HCT116 (cell line): ENCODE measurements at places on chromosomes 11 and 22.
A peak's percentile ranks its signal among the peaks of the same experiment; 100 is the strongest.

GRCh38 chr11:35146074-35146521 lies 7.1 kb downstream of the CD44 start:
- DNase-seq: no peak

DNA sequence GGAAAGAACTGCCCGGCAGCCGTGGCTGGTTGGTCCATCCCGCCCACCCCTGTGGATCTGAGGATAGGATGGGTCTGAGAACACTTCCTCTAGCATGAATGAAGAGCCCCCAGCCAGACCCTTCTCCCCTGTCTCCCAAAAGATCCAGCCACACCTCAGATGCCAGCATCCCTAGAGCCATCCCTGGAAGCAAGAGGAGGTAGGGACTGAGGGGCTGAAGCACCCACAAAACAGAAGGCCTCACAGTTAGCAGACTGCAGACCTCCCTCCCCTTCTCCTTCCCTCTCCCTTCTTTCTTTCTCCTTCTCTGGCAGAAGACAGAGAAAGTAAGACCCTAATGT lies 1.7 kb downstream of the NRXN2 start:
- DNase-seq: no peak

DNA sequence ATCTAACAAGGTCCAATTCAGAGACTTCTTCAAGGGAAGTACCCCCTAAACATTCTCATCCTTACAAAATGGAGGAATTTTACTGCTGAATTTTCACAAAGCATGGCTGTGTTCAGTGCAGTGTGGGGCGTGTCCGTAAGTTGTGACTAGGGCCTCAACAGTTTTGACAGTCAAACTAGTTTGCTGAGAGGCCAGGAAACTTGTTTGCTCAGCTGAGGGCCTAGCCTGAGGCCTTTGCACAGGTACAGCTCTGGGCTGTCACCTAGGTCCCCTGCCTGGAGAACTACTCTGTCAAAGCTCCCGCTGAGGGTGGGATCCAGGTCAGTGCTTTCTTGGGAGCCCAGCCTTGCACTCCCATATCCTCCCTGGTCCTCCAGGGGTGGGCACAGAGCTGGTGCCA lies 27.9 kb downstream of the TCP11L1 start:
- DNase-seq: no peak

- no peak for DNase-seq
Measured at GRCh38 chr11:36311926-36312595, 16.0 kb downstream of the PRR5L start.

GRCh38 chr11:111540114-111540936 lies at the start of gene LAYN:
Gene LAYN, plus strand, starts transcription at chr11:111540720. Its CDS starts 124 bp downstream, at chr11:111540844.
- no peak for DNase-seq

DNA sequence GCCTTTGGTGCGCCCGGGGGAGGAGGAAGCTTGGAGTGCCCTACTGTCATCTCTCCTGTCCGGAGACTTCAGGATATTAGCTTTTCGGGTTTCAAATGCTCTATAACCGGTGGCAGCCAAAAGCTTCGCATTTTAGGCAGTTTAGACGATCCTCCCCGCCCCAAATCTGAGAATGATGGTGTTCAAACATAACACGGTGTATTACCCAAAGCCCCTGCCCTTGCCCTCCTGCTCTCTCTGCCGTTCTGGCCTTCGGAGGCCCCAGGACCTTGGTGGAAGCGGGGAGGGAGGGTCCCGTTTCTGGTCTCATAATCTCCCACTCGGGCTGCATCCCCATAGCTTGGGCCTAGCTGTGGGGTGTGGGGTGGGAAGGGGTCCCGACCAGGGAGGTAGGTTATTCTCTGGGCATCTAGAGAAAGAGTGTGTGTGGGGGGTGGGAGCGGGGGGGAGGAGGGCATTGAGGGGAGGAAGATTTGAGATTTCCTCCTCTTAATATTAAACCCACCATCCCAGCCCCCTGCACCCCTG lies 2.3 kb downstream of the PKNOX2 start:
- no peak for DNase-seq

DNA sequence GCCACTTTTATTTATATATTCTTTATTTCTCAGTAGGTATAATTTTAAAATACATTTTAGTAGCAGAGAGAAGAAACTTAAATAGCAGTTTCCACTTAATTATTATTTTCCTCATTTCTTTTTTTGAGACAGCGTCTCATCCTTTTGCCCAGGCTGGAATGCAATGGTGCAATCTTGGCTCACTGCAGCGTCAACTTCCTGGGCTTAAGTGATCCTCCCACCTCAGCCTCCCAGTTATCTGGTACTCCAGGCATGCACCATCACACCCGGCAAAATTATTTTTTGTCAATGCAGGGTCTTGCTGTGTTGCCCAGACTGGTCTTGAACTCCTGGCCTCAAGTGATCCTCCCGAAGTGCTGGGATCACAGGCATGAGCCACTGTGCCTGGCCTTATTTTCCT lies 38.3 kb downstream of the ATG13 start:
- DNase-seq: no peak

GRCh38 chr11:18523084-18523483 lies 3.7 kb downstream of the TSG101 start:
- no peak for DNase-seq

DNA sequence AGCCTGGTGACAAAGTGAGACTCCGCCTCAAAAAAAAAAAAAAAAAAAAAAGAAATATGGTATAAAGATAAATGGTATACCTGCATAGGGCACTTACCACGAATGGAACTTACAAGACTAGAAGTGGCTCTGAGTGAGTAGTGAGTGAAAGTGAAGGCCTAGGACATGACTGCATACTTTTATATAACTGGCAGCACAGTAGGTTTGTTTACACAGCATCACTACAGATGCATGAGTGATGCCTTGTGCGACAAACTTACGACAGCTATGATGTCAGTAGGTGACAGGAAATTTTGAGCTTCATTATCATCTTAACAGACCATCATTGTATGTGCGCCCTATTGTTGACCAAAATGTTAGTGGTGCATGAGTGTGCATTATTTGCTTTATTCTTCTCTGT lies 17.7 kb downstream of the XRCC6 start:
- no peak for DNase-seq

GRCh38 chr11:3855808-3856491 lies 486 bp downstream of the STIM1 start:
- no peak for DNase-seq

- no peak for DNase-seq
Measured at GRCh38 chr22:49997932-49998717, 14.4 kb downstream of the IL17REL start.

- DNase-seq: peak; percentile 10
Measured at GRCh38 chr22:49724893-49725489, 102.7 kb downstream of the BRD1 start.

DNA sequence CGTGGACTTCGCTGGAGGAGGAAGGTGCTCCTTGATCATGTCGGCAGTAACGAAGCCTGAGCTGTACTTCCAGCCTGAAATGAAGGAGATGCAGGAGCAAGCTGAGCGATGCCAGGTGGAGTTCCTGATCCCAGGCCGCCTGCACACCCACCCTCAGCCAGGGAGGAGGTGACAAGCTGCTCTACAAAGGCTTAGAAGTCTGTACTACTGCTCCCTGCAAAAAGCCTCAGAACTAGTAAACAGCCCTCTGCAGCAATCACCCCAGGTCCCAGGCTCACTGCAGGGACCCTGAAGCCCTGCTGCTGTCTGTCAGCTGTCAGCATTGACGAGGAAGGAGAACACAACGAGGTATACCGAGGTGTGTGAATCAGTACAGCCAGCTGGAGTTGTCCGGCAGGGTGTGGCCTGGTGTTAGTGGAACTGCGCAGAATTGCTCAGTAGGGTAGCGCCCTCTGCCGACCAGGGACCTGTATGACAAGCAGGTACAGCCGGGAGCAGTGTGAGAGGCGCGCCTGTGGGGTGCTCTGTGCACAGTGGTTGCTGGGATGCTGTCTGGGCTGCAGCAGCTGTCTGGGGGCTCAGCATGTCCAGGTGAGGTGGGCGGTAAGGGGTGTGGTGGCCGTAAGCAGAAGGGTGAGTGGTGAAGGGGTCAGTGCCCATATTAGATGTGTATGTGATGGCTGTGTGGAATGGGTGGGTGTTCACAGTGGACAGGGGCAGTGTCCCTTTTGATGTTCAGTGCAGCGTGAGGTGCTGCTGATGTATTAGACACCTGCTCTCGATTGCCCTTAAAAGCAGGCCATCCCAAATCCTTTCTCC lies 7.6 kb downstream of the CYB5R2 start:
- DNase-seq: peak; percentile 67

GRCh38 chr11:97772705-97773104 lies 1248.0 kb upstream of the CNTN5 start:
- no peak for DNase-seq

- no peak for DNase-seq
Measured at GRCh38 chr11:9264316-9265210, 587 bp downstream of the DENND5A start.

GRCh38 chr11:65416841-65417701 lies 5.5 kb upstream of the NEAT1 start:
- DNase-seq: no peak

DNA sequence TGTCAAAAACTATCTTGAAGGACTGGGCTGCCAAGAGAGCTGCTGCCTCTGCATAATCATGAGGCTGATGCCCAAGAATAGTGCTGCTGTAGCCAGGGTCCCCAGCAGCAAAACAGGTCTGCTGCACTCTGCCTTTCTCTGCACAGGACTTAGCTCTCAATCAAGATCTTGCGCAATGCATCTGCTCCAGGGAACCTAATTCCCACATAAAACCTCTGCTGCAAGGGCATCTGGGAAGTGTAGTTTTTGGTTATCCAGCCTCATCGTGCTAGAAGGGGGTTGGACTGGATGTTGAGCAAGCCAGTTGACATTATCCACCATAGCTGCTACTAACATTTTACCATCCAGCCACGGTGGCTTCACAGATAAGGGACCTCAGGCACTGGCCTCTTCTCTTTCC lies 192.7 kb downstream of the C11orf91 start:
- peak; percentile 6 for DNase-seq

GRCh38 chr11:94623120-94623735 lies 56.1 kb downstream of the PIWIL4 start:
- peak; percentile 88 for DNase-seq

GRCh38 chr22:25402160-25402500 lies 162.3 kb upstream of the GRK3 start:
- no peak for DNase-seq

DNA sequence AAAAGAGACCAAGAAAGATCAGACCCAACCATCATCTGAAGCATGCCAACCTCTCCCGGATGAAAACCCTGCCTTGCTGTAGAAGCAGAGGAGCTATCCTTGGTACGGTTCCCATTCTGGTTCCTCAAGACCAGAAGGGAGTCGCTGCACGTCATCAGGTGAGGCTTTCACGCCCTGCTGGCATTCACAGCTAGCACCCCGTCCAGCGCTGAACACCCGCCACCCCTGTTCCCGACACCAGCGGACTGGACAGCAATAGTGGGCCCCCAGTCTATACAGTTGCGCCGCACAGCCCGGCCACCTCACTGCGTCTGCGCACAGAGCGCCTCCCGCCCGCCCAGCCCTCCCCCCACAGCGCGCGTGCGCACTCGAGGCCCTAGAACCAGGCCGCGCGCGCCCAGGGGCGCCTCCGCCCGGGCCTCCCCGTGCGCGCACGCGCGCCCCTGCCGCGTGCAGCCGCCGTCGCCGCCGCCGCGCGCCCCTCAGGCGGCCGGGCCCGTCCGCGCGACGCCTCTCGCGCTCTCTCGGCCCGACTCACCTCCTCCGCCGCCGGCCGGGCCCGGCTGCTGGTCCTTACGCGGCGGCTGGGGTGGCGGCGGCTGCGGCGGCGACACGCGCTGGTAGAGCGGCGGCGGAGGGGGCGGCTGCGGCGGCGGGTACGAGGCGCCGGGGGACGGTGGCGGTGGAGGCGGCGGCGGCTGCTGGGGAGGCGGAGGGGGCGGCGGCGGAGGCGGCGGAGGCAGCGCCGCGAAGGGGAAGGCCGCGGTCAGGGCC lies 706 bp downstream of the SF1 start:
- no peak for DNase-seq

DNA sequence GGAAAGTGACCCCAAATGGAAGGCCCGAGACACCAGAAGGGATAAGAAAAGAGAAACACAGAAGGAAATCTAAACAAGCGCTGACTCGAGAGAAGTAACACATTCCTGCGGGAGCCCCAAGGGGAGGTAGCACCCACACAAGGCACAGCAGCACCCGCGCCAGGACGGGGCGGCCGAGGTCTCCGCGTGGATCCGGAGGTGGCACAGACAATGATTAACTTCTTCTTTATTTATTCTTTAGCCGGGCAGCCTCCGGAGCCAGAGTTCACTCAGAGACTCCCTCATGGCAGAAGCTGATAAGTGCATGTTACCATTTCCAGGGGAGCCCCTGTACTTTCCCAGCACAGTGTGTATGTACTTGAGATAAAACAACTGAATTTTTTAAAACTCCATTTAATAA lies 5.1 kb downstream of the TOLLIP start:
- no peak for DNase-seq

- DNase-seq: no peak
Measured at GRCh38 chr22:26453216-26453615, 24.2 kb downstream of the ASPHD2 start.

DNA sequence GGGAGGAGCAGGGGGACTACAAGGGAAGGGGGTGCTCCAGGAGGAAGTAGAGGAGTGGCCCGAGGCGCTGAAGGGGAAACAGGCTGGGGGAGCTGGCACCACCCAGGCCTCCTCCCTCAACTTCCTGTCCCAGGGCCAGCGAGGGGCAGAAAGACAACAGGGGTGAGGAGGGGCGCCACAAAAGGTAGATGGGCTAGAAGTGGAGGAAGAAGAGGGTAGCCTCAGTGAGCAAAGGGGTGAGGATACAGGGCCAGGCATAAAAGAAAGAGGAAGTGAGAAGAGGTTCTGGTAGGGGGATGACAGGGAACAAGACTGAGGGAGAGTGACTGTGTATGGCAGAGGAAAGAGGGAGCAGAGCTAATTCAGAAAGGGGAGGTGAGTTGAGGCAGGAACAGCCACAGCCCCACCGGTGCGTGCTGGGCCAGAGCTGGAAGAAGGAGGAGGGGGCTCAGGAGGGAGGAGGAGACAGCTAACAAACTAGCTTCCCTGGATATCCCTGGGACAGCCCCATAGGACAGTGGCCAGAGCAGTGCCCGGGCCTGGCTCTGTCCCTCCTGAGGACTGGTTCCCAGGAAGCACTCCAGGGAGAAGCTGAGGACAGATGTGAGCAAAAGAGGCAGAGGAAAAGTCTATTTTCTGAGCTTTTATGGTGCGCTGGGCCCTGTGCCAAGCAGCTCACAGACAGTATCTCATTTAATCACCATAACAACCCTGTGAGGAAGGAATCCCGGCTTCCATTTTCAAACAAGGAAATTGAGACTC lies 8.5 kb downstream of the DCHS1 start:
- DNase-seq: no peak

GRCh38 chr11:65699306-65699705 lies 12.7 kb upstream of the KAT5 start:
- no peak for DNase-seq

GRCh38 chr22:38423512-38424503 lies 31.2 kb downstream of the KCNJ4 start:
- no peak for DNase-seq

- DNase-seq: no peak
Measured at GRCh38 chr11:37364246-37364839, 766.3 kb upstream of the RAG2 start.

- DNase-seq: no peak
Measured at GRCh38 chr11:6618117-6619003, 862 bp downstream of the TPP1 start.

GRCh38 chr22:50605002-50605612 lies 4.5 kb downstream of the MAPK8IP2 start:
- no peak for DNase-seq
